ENCODE measurements at places on chromosomes 2 and 18.

DNA sequence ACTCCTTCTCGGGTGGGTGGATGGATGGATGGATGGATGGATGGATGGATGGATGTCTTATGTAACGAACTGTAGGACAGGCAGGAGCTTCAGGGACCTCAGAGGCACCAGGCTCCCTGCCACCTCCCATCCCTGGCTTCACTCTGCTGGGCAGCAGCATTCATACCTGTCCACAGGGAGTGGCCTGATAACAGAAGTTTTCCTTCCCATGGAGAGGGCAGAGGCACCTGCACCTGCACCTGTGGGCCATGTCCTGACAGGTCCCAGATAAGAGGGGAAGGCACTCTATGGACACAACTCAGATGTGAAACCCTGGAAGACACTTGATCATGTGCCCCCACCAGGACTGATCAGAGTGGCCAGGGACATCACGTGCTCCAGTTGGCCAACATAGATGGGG is 142.3 kb downstream of the GBX2 start:
- no peak for DNase-seq

DNA sequence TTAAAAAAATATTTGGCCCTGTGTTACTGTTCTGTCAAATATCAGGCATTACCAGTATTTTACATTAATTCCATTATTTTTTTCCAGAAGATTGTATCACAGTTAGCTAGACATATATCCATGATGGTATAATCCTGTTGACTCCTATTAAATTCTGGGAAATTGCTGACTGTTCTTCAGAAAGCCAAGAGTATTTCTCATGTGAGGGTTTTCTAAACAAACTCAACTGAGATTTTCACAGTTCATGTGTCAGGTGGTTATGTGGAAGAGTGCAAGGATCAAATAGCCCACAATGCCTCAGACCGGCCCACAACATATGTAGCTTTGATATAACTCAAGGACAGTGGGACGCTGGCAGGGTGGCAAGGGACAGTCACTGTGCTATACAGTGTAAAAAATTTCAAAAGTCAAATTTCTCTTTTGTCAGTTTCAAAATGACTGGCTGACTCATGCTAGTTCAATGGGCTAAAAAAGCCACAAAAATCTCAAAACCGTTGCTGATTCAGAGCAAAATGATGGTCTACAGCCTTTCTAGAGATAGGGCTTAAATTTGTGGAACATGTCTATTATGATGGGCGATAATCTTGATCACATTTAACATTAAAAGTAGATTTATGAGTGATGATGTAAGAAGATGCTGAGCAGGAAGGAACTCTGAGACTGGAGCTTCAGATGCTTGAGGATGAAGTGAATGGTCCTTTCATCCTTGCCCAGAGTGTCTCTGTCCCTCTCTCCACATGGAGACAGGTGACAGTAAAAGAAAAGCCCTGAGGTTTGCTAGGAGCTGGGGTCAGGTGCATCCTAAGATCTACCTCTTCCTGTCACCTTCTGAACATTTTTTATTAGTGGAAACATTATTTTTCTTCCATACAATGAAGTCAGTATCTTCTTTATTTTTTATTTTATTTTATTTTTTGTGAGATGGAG is 175.8 kb upstream of the PIEZO2 start:
- no peak for DNase-seq

DNA sequence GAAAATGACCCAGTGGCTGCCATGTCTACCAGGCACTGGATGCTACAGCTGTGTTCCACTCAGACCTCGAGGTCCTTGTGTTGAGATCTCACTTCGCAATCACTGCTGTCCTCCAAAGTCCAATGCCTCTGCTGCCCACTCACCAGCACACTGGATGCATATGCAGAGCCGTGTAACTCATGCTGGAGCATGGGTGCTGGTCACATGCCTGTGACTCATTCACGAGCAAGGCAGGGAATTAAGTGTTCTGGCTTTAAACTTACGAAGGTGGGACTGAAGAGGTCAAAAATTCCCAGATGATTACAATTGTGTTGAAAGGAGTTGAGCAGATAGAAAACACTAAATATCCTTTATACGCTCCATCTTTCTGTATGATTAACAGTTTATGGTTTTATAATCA is 417.5 kb downstream of the NUP35 start:
- DNase-seq: no peak

DNA sequence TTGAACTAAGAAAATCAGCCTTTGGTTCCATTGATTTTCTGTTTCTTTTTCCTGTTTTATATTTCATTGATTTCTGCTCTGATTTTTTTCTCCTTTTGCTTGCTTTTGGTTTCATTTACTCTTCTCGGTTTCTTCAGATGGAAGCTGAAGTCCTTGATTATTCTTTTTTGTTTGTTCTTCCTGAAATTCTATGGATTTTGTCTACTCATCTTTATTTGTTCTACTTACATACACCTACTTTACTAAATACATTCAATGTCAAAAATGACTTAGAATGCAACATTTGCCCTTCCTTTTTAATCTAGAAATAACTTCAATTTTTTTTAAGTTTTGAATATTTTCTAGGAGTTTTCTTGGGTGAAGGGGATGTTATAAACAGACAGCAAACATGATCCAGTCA is 612.5 kb downstream of the METTL4 start:
- no peak for DNase-seq

- DNase-seq: no peak
Observed at GRCh38 chr2:71857636-71858035, 290.0 kb downstream of the CYP26B1 start.

DNA sequence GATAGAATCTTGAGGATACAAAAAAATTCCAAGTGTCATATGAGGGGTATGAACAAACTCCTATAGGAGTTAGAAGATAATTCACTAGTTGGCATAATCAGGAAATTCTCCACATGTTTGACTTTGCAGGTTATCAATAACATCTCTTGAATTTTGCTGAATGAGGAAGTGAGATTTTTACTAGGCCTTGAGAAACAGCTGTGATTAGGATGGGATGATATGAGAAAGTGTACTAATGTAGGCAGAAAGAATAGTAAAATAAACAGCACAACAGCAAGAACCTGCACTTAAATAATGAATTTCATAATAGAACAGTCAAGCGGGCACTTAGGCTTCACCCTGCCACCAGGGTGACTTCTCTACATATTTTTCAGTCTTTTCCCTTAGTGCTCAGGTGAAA is 570.8 kb upstream of the CRIM1 start:
- DNase-seq: no peak

GRCh38 chr2:148358375-148358774 is 286.2 kb upstream of the EPC2 start:
- no peak for DNase-seq

- no peak for DNase-seq
Observed at GRCh38 chr2:9773903-9774239, 69.4 kb upstream of the TAF1B start.

DNA sequence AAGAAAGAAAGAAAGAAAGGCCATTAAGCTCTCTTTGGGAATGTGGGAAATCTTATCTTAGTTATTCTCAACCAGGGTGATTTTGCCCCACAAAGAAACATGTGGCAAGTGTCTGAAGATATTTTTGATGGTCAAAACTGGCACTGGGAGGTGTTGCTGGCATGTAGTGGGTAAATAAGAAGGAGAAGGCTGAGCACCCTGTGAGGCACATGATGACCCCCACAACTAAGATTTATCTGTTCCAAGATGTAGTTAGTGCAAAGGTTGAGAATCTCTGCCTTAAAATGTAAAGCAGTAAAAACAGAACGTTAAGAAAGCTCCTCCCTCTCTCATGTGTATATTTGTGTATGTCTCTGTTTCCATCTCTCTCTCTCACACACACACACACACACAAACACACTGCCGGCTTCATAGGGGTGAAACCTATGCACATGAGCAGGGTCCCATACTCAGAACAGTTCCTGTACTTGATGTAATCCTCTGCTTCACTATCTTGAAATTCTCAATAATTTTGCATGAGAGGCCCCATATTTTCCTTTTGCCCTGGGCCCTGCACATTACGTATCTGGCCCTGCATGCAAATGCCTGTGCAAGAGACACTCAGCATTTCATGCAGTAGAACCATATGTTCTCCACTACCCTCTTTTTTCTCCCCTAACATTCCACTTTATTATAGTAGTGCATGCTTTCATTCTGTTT is 94.3 kb downstream of the MREG start:
- DNase-seq: no peak

GRCh38 chr2:54669677-54670484 is 53.6 kb upstream of the EML6 start:
- no peak for DNase-seq

DNA sequence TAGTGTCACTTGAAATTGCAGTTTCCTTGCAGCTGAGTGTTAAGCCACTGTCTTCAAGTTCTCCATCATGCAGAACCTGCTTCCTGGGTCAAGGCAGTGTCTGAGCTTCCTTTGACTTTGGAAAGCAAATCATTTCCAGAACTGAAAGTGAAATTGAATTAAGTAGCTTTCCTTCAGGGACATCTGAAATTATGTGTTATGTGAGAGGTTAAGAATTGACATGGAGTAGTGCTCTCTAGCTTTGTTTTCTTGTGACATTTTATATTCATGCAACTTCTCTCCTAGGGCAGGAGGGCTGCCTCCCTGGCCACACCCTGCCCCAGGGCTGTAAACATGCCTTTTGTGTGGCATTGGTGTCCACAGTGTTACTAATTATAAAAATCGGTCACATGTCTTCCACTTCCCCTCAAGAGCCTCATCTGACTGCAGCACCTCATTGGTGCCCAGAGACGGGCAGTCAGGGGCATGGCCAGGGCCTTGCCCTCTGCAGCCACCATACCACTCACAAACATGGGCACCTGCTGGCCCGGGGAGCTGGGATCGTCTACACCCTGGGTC is 14.4 kb downstream of the RAB12 start:
- no peak for DNase-seq

Data from OCI-LY7 (cell line).